ENCODE measurements at places on chromosomes 1 and 21.

GRCh38 chr1:50452700-50453099, 29.5 kb upstream of the DMRTA2 start:
- no peak for DNase-seq

DNA sequence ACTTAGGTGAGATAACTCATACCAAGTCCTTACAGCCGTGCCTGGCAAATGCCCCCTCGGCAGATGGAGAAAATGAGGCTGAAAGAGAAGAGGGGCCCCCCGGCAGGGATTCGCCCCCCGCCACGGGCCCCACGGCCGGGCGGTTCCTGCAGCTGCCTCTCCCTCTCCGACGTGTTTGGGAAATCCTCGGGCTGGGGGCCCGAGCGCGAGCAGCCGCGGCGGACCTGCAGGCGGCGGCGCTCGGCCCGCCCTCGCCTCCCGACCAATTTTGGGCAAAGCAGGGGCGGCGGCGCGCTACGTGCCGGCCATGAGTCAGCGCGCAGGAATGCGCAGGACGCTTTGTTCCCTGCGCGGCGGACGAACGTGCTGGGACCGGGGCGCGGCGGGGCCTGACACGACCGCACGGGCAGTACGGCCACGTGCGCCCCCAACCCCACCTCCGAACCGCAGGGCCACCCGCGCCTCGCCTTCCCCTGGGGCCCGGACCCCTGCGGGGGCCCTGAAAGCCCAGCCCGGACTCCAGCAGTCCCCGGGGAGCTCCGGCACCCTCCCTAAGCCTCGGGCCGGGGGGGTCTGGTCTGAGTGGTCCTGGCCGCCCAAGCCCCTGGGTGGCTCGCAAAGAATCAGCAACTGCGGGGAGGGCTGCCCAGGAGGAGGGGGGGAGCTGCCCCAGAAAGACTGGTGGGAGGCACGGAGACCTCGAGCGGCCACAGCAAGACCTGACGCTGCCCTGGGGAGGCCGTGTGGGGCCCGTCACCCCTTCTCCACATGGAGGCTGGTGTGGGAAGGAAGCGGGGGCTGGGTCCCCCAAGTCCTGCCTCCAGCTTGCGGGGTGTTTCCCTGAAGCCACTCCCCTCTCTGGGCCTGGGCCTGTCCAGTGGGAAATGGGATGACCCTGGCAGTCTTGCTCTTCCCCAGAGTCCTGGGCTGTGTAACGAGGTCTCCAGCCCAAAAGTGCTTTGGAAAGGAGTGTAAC, 11.9 kb upstream of the EDN2 start:
- peak; percentile 12 for DNase-seq

- DNase-seq, result no peak
Observed at GRCh38 chr1:46681333-46682034, 9.8 kb downstream of the TEX38 start.

- no peak for DNase-seq
Observed at GRCh38 chr1:94302497-94302896, 65.1 kb upstream of the ARHGAP29 start.

GRCh38 chr21:15264084-15264665, 199.4 kb upstream of the NRIP1 start:
- no peak for DNase-seq

DNA sequence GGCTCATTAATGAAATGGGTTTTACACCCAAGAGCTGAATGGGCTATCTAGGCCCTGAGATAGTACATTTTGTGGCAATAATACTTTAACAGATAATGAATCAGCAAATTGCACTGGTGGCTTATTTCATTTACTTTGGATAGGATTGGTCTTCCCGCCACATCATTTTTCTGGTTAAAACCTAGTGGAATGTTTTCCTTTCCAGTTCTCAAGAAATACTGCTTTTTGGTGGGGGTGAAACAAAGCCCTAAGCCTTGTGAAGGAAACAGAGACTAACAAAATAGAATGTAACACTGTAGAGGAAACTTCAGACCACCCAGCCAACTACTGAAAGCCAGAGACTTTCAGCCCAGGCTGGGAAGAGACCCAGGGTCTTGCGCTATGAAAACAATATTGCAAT, 172.2 kb downstream of the HHIPL2 start:
- no peak for DNase-seq

GRCh38 chr1:88061492-88062177, 622.4 kb upstream of the PKN2 start:
- no peak for DNase-seq

DNA sequence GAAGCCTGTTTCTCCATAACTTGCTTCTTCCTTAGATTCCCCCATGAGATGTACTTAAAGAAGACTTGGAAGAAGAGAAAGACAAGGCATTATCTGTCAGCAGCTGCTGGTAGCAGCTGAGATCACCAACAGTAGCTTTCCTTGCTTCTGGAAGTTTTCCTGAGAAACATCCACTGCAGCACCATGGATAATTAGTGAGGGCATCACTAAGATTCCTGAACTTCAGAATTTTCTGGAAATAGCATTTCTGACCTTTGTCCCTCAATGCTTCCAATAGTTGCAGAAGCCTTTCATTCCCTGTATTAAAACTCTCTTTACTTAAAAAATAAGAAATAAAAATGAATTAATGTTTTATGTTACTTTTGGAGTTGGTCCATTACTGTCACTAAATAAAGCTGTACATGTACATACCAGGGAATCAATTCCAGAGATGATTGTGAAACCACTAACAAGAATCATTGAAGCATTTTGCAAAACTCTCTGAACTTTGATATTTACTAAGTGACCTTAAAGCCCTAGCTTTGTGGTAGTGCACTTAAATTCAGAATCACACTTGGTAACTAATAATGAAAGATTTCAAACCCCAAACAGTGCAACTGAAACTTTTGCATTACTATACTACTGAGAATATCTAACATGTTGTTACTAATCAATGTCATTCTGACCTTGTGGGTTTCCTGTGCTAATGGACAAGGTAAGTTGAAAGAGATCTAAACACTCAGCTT, at the start of gene CFHR4:
Gene CFHR4, plus strand, starts transcription at position 538 of the 725 bp plus-strand sequence. Its CDS starts 99 bp downstream, at position 637.
- no peak for DNase-seq

DNA sequence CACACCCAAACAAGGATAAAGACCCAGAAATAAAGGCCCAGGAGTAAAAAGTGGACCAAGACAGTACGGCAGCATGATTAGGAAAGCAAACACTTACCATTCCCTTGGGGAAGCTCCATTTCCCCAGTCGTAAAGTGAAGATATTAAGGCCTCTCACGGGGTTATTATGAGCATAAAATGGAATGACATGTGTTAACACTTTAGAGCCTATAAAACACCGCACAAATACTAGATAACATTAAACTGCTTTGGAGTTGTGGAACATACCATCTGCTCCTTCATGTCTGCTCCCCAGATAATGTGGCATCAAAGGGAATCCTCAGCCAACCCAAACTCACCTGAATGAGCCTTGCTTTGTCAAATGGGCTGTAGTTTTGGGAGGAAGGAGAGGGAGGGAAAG, 8.9 kb upstream of the ITLN2 start:
- DNase-seq, result no peak

GRCh38 chr1:223651291-223651991, 14.1 kb downstream of the CAPN8 start:
- no peak for DNase-seq

DNA sequence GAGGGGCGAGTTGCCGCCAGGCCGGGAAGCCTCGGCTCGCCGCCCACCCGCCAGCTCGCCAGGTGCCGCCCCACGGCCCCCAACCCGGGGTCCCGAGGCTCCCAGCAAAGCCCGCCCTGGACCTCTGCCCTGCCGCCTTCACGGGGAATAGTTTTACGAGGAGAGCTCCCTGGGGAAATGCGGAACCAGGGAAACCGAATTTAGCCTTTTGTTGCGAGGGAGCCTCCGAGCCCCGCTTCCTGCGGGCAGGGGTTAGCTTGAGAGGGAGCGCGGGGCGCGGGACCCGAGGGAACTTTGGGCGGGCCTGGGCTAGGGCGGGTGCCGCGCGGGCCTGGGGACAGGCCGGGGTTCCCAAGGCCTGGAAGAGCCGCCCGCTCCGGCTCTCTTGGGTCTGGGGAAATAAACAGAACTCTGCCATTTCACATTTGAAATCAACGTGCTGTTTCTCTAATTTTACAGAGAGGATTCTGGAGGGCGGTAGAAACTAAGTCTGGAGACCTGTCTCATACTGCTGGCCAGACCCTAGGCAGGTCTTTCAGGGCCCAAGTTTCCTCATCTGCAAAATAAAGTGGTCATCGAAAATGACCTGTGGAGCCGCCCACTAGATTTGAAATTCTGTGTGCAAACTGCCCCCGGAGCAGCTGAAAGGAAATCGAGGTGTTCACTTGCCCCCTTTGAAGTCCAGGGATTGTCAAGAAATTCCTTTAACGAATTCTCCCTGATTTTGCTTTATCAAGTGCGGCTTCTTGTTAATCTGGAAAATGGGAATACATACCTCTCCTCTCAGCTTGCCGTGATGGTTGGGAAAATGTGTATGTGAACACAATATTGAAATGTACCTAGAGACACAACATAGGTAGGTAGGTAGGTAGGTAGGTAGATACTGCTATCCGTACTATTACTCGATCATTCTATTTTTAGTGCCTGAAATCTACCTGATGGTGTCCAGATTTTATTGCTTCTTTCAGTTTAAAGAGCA, 749 bp upstream of the GLUL start:
- peak; percentile 65 for DNase-seq

GRCh38 chr1:59055908-59056719, 240.8 kb upstream of the FGGY start:
- DNase-seq, result no peak

GRCh38 chr1:42720868-42721267, 19.2 kb downstream of the CLDN19 start:
- DNase-seq, result no peak

DNA sequence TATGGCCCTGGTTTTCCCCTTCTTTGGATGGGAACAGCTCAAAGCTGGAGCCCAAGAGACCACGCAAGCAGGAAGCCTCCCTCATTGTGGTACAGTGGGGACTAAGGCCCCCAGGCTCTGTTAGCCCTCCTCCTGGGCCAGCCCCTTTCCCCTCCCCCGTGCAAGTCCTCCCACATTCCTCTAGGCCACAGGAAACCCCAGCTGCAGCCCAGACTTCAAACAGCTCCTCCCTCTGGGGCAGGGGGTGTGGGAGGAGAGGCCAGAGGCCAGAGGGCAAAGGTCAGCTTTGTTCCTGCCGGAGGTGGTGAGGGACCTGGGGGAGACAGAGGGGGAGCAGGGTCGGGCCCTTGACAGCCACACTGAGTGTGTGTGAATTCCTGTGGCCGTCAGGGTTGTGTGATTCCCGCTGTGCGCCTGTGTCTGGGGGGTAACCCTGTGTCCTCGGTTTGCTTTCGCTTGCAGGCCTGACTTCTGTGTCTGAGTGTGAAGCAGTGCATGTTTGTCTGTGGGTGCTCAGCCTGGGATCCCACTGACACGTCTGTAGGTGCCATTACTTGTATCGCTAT, 3.4 kb upstream of the AHDC1 start:
- no peak for DNase-seq

- no peak for DNase-seq
Observed at GRCh38 chr21:16378525-16378924, 648.7 kb downstream of the USP25 start.

GRCh38 chr1:53704804-53705445, 34.0 kb downstream of the GLIS1 start:
- DNase-seq, result no peak

DNA sequence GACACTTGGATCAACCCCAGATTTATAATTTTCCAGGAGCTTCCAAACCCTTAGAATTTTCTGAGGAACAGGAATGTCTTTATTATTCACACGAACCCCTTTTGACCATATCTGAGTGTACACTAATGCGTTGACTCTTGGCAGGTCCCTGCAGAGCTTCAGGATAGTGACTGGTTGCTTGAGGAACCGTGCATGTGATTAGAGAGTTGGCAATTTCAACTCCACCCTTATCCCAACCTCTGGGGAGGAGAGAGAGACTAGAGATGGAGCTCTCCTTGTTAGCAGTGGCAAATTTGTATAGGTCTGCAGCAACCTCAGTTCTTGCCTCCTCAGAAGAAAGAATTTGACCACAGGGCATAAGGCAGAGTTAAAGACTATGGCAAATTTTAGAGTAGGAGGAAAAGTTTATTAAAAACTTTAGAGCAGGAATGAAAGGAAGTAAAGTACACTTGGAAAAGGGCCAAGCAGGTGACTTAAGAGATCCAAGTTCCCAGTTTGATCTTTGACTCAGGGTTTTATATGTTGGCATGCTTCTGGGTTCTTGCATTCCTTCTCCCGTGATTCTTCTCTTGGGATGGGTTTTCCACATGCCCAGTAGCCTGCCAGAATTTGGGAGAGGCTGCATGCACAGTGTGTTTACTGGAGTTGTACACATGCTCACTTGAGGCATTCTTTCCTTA, 93.8 kb upstream of the ETV3 start:
- no peak for DNase-seq

- no peak for DNase-seq
Observed at GRCh38 chr1:117147341-117147831, 25.8 kb upstream of the TRIM45 start.

- DNase-seq, result no peak
Observed at GRCh38 chr1:94411237-94411636, 7.0 kb upstream of the ABCD3 start.

GRCh38 chr1:168598892-168599291, 22.5 kb downstream of the XCL1 start:
- no peak for DNase-seq

- no peak for DNase-seq
Observed at GRCh38 chr1:241605146-241605805, 34.9 kb downstream of the CHML start.

DNA sequence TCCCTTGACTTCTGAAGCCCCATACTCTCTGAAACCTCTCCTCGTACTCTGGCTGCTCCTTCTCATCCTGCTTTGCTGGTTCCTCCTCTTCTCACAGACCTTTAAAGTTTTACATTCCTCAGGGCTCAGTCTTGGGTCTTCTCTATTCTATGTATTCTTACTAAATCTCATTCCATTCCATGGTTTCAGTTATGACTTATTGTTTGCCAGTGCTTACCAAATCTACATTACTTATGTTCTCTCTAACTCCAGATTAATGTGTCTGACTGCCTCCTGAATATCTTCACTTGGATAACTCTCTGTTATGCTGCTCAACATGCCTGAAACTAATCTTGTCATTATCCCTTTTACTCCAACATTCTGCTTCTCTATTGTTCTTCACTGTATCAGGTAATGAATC, 5.4 kb upstream of the SLC35D1 start:
- no peak for DNase-seq

DNA sequence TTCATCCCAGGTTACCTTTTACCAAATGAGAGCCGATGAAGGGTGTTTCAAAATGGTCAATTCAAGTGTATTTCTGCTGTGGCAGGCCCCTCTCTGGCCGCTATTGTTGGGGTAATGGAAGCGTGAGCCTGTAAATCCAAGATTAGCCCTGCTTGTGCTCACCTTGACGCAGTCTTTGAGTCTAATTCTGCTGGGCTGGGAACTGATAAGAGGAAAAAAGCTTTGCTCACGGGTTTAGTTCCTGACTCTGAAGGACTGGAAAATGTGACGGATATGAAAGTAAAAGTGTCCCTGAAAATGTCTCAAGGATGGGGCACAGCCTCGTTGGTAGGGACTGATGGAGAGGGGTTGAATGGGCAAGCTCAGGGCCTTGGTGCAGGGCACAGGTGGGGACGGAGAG, 125.9 kb upstream of the GALNT2 start:
- DNase-seq, result no peak
